NCI-H146 (cell line): ENCODE measurements at places on chromosomes 7 and 10.

DNA sequence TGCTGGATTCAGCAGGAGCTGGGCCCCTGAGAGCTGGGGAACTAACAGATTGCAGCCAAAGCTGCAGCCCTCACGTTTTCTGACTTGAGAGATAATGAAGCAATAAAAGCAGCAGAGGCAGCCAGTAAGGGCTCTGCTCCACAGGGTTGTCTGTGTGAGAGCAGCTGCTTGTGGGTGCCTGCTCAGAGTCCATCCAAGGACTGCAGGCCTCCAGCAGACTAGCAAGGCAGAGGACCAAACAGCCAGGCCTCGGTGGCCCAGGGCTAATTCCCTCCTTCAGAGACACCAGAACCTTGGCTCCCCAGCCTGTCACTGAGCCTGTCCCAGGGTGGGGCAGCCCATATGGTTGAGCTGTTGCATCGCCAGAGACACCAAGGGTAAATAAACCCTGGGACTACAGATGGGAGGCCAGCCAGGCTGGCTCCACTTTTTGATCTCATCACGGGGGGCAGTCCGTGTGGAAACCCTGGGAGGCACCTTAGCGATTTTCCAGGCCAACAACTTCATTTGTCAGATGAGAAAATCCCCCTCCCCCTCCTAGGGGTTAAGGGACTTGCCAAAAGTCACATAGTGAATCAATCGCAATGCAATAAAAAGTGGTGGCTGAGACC is 229.2 kb downstream of the WDR11 start:
- no peak for DNase-seq

DNA sequence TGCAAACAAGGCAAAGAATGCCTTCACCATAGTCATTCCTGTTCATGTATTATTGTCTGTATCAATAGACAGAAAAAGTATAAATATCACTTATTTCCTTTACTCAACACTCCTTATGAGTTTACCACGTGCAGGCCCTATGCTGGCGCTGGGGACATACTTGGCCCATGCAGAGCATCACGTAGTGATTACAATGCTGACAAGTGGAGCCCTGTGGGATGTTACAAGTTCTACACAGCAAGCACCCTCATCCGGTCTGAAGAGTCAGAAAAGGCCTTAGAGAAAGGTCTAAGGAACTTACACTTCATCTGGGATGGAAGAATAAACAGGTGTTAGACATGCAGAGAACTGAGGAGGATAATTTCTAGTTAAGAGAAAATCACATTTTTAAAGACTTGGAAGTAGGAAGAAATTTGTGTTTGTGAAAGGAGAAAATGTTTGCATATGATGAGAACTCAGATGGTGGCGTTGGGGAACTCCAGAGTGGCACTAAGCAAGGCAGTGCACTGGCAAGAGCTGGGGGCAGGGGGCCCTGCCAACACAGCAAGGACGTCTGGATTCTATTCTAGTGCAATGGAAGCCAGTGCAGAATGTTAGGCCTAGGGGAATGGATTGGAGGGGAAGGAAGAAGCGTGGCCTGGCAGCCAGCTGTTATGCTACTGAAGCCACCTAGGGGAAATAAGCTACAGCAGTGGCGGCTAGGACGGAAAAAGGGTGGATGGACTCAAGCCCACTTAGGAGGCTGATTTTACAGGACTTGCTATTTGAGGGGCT is 116.2 kb downstream of the ELMO1 start:
- no peak for DNase-seq

DNA sequence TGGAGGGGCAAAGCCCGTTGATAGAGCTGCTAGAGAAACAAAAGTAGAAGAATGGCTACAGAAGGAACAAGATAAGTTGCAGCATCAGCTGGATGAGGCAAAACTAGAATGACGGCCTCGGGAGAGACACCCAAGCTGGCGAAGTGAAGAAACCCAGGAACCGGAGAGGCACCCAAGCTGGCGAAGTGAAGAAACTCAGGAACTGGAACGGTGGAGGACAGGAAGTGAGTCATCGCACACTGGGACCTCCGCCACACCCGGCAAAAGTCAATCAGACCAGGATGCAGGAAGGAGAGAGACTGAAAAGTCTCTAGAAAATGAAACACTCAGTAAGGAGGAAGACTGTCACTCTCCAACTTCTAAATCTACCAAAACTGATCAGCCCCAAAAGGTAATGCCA is 133.0 kb upstream of the NEBL start:
- DNase-seq = no peak

GRCh38 chr7:52669031-52669430 is 366.4 kb upstream of the POM121L12 start:
- no peak for DNase-seq

DNA sequence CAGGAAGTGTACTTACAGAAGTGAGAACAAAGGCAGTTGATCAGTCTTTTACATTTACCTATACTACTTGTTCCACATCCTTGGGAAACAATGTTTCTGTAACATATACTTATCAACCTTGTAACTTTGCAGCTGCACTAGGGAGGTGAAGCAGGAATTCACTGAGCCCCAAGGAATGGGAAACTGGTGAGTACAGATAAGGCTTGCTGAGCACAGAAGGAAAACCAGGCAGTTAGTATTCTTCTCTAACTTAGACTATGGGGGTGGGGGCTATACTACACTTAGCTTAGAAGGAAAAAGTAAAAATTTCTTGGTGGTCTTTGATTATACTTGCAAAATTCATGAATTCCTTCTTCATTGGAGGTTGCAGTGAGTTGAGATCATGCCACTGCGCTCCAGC is 6.9 kb upstream of the ZNF33A start:
- no peak for DNase-seq

GRCh38 chr7:15626041-15626440 is 60.4 kb downstream of the MEOX2 start:
- DNase-seq = no peak

DNA sequence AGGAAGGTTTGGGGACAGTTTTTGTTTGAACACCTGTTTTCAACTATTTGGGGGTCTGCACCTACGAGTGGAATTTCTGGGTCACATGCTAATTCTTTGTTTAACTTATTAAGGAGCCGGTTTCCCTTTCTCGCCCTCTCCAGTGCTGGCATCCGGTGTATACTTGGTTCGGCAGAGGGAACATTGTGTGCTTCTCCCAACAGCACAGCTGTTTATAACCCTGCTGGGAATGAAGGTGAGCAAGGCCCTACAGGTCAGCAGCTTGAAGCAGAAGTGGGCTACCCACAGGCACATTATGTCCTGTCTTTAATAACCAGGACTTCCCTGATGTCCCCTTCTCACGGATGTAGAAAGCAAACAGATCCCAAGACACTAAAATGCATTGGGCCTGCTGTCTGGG is 87.5 kb upstream of the PDCD4 start:
- no peak for DNase-seq

- DNase-seq = no peak
Measured at GRCh38 chr7:12030116-12030515, 181.0 kb upstream of the TMEM106B start.

- no peak for DNase-seq
Measured at GRCh38 chr10:69745698-69746097, 56.0 kb upstream of the COL13A1 start.

DNA sequence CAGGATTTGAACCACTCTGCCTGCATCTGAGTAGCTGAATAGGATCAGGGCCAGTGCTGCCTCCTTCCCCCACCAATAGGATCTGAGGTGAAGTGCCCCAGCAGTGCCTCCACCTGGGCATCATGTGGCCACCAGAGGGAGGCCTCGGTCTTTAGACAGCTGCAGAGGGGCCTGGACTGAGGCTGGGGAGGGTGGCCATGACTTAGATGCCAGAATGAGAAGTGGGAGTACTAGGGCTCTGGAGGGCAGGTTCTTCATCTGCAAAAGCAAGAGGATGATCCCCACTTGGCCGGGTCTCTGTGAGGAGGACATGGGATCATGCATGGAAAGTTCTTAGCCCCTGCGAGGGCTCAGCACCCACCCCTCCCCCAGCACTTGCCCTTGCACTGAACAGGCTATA is 56.9 kb downstream of the NEUROG3 start:
- peak; percentile 31 for DNase-seq

DNA sequence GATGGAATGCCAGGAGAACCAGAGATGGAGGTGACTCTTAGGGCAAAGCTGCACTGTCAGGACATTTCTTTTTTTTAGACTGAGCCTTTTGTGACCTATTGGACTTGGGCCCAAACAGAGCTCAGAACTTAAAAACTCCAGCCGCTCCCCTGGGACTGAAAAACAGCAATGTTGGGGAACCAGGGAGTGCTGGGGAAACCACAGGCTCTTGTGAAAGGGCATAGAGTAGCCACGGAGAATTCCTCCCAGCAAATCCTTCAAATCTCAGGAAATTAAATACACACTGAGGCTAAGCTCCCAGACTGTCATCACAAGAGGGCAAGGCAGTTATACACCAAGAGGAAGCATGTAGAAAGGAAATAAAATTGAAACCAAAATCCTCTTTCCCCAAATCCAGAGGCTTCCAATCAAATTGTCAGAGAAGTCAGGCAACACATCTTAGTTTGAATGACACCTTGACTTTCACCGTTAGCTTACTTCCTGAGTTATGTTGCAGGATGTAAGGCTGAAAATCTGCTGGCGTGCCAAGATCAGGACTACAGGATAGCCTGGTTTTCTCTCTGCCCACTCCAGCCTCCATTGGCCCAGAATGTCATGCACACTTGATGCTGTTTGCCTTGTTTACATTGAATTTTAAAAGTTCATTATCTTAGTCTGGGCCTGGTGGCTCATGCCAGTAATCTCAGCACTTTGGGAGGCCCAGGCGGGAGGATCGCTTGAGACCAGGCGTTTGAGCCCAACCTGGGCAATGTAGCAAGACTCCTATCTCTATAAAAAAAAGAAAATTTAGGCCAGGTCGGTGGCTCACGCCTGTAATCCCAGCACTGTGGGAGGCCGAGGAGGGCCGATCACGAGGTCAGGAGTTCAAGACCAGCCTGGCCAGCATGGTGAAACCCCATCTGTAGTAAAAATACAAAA is 2.6 kb upstream of the RFC2 start:
- no peak for DNase-seq

DNA sequence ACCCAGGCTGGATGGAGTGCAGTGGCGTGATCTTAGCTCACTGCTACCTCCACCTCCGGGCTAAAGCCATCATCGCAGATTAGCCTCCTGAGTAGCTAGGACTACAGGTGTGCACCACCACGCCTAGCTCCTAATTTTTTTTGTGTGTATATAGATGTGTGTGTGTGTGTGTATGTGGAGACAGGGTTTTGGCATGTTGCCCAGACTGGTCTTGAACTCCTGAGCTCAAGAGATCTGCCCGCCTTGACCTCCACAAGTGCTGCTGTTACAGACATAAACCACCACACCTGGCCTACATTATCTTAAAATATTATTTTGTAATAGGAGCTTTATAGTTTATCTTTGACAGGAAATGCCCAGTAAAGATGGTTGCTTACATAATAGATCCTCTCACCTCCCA is 25.0 kb downstream of the FOXP2 start:
- DNase-seq = no peak

DNA sequence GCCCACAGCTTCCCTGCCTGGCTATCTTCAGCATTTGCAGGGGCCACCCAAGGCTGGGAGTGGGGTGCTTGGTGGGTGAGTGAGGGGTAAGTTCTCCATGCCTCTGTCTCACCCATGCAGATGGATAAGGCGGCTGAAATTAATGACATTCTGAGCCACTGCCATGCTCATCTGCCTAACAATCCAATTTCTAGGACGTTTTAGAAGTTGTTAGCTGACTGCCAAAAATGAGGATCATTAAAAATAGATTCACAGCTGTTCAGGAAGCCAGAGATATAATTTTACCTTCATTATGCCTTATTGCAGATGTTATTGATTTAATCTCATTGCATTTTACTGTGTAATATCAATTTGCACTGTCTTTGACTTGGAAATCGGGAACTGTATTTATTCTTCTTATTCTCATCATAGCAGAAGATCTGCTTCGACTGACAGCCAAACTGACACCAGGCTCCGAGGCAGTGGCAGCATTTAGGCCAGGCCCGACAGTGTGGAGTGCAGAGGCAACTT is 334.4 kb upstream of the NPVF start:
- no peak for DNase-seq

DNA sequence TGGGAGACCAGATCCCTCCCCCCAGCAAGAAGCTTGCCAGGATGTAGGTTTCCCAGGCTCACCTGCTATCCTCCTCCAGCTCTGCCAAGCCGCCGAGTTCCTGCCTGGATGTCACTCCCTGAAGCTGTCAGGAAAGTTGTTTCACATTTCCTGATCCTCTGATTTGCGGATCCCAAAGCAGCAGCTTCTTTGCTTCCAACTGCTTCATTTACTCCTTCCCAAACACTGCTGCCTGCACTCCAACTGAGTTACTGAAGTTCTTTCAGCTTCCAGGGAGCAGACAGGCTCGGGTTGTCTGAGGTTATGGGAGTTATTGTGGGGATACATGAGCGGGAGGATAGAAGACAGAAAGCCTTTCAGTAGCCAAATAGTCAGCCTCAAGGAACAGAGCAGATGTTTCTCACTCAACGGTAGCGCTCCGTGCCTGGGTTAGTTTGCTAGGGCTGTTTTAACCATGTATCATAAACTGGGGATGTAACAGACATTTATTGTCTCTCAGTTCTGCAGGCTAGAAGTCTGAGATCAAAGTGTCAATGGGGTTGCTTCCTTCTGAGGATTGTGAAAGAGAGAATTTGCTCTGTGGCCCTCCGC is 516.0 kb downstream of the REEP3 start:
- DNase-seq = no peak

DNA sequence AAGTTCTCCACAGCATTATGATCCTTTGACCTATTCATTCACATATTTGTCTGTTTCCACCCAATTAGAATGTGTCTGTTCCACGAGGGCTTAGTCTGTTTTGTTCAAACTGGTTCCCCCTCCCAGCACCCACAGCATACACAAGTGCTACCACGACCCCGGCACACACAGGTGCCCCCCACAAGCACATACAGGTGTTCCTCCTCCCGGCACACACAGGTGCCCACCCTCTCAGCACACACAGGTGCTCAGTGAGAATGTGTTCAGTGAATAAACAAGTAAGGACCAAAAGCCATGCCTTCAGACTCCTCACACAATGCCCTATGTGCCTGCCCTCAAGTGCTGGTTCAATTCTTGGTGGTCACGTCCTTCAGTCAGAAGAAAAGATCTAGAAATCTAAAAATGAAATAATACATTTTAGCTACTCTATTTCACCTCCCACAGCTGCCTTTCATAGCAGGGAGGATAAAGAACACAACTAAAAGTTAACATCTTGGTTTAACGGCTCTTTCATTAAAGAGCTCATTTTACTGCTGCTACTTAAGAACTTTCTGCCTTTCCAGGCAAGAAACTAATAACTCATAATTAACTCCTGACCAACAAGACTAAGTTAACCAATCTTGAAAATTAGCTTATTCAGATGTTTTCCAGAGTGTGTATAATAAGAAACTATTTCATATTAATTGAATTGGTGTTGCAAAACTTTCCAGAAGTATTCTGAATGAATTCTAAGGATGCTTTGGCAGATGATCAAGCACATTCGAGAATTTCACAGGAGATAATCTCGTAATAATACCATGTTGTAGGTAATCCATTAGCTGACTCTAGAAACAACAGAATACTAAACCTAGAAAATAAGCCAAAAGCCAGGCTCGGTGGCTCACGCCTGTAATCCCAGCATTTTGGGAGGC is 2.3 kb downstream of the DNMBP start:
- no peak for DNase-seq

GRCh38 chr10:78375854-78376785 is 342.5 kb downstream of the RPS24 start:
- no peak for DNase-seq

GRCh38 chr7:96933067-96933645 is 72.2 kb upstream of the DLX6 start:
- no peak for DNase-seq

GRCh38 chr7:108629651-108630400 is 60.2 kb downstream of the DNAJB9 start:
- no peak for DNase-seq
